ENCODE measurements at places on chromosomes 5 and 9.

DNA sequence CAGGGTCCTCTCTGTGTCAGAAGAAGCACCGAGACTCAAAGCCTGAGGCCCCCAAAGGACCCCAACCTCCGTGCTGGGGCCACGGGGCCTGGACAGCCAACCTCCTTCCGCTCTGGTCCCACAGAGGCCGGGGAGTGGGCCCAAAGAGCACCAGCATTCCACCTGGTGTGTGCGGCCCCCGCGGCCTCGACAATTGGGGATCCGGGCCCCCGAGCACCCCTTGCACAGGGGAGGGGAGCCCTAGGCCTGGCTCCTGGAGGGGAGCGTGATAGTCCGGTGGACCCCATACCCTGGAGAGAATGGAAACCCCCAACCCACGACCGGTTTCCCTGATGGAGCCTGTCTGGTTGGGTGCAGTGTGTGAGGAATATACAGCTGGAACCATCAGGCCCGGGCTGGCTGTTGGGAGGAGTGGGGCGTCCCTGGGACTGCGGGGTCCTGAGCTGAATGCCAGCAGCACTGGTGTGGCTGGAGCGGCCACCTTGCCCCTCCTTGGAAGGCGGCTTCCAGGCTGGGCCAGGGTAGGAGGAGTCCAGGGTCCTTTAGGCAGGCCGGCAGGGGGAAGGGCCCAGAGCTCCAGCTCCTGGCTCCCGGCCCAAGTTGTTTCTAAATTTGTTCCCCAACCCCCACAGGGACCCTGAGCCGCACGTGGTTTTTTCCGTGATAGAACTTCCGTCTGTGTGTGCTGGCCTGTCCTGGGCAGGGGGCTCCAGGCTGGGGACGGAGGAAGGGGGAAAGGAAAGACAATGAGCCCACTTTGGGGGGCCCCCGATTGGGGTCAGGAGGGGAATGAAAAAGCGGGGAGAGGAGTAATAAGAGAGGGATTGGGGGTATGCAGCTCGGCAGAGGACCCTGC lies 825 bp upstream of the TOR4A start:
- no peak for DNase-seq

DNA sequence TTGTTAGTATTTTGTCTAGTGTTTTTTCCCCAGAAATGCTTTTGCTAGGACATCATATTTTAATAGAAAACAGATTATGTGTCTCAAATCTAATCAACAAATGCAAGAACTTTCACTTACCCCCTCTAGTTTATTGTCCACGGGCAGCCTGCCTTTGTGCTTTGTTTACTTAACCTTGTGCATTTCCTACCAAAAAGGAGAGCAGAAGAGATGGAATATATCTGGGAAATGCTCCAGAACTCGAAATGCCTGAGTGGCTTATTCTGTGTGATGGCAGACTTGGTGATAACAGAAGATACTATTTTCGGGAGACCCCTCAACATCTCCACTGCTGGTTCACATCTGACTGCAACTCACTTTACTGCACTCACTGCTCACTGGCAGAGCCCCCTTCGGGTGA lies 33.3 kb upstream of the SPDL1 start:
- no peak for DNase-seq

DNA sequence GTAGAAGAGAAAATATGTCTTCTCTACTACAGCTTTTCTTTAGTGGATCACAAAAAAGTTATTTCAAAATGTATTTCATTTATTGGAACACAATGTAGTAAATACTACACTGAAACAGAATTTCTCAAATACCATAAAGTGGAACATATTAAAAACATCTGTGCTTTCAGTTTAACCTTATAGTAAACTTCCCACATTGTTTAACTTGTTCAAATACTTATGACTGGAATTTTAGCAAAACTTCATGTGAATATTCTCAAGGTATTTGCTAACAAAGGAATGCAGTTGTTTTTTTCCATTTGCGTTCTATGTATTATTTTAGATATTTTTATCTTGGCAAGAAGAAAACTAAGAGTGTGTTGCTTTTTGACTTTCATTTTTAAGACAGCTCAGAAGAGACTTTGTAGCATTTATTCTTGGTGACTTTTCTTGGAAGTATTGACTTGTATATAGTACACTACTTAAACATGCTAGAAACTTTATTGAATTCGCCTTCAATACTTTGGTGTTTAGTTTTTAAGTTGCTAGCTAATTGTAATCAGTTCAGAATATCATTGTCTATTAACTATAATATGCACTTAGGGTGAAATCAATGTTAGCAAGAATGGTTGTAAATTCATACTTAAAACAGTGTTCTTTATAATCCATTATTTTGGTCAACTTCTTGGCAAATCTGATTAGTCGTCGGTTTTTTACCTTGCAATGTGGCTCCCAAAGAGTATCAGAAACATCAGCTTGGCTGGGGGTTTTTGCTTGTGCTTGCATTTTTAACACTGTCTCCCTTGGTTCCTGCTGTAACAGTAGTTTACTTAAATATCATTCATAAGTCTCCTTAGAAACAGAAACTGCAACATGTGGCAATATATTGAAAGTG lies 5.0 kb upstream of the RHOBTB3 start:
- DNase-seq, result no peak

- DNase-seq, result no peak
Observed at GRCh38 chr5:78544561-78545201, 103.9 kb downstream of the LHFPL2 start.

DNA sequence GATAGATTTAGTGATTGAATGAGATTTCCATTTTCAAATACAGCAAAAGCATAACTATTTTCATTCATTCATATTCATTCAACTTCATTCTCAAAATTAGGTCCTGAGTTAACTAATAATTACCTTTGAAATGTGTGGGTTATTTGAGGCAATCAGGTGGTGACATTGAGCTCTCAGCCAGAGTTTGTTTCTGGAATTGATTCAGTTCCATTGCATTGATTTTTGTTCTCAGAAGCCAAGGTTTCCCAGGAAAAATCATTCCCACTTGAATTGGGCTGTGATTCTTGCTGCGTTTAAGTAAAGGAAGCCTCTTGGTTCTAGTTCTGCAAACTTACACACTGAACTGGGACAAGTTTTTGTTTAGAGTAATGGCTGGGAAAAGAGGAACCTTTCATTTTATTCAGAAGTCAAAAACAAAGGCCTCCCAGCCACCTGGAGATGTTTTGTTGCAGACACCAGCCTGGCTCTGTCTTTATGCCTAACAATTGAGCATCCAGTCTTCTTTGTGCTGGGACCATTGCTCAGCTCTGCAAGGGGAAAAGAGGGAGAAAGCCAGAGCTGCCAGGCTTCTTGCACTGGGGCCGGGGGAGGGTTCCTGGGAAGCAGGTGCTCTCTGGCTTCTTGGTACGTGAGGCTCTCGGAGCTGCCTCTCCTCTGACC lies 198.6 kb downstream of the TRIO start:
- DNase-seq, result no peak

GRCh38 chr9:83281306-83282255 lies 218.6 kb upstream of the RASEF start:
- DNase-seq, result no peak

DNA sequence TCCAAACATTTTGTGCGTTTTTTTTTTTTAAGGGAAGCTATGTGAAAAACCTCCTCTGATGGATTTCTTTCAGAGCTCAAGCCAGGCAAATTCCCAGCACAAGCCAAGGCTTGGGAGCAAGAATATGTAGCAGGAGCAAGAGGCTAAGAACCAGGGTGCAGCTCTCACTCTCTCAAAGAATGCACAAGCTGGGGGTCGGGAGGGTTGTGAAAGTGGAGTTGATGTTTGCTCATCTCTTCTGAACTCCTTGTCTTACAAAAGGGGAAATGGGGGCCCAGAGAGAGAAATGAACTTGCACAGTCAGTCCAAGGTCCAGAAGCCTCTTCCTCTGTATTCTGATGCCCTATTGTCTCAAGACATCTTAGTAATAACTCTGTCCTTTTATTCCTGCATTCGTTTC lies 7.7 kb upstream of the TRAF1 start:
- DNase-seq, result no peak

- no peak for DNase-seq
Observed at GRCh38 chr5:28226407-28226806, 1188.0 kb upstream of the CDH9 start.

DNA sequence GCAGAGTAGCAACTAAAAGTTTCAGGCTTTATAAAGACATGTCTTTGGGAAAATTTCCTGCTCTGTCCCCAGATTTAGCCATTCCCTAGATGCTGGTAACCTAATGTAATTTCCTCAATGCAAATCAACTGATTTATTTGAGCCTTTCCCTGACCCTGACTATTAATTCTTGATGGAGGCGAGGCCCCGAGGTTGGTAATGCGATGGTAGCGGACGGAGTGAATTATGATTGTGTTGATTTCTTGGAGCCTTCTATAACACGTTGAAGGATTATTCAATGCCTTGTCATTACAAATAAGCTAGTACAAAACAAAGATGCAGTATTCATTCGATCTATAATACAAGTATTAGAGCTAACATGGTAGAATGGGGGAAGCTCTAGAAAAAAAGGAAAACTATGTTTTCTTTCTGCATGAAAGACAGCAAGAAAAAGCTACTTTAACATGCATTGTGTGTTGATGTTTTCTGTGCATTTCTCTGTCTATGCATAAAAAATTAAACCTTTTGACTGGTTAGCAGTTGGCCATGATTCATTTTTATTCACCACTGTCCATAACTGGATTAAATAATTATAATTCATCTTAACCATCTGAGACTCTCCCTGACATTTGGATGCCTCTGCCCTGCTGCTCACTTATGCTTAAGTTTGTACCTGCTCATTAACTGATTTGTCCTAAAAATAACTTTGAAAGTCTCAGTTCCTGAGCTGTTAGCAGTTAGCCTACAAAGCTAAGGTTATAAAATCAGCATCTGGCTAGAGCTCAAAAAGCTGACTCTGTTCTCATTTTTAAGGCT lies 490.2 kb upstream of the NUDT12 start:
- no peak for DNase-seq

- no peak for DNase-seq
Observed at GRCh38 chr9:79665931-79666330, 94.2 kb downstream of the TLE4 start.

- DNase-seq, result no peak
Observed at GRCh38 chr5:40258222-40258621, 421.5 kb upstream of the PTGER4 start.

GRCh38 chr5:145180371-145180770 lies 654.8 kb downstream of the PRELID2 start:
- DNase-seq, result no peak

DNA sequence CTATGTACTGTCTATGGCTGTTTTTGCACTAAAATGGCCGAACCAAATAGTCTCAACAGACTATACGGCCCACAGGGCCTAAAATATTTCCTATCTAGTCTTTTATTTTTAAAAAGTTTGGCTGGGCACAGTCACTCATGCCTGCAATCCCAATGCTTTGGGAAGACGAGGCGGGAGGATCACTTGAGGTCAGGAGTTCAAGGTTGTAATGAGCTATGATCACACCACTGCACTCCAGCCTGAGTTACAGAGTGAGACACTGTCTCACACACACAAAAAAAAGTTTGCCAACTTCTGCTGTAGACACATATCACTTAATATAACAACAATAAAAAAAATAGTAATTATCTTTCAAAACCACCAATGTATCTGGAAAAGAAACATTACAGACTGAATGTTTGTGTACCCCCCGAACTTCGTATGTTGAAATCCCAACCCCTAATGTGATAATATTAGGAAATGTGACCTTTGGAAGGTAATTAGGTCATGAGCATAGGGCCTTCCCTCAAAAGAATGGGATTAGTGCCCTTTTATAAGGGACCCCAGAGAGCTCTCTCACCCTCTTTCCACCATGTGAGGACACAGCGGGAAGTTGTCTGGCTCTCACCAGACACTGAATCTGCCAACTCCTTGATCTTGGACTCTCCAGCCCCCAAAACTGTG lies 53.5 kb upstream of the HK3 start:
- no peak for DNase-seq

DNA sequence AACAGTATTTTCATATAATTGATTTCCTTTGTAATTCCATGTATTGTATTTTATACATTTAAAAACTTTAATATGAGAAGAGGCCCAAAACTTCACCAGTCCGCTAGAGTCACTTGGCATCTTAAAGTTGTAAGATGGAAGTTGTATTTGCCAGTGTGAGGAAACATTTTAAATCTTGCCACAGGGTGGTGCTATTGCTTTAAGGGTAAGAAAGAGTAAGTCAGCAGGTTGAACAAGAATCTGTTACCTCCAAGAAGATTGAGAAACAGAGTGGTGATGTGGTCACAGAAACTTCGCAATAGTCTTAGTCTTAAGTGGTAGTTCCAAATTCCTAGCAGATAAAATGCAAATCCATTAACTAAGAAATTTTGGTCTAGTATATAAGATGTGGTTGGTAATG lies 39.8 kb upstream of the RANBP6 start:
- no peak for DNase-seq

DNA sequence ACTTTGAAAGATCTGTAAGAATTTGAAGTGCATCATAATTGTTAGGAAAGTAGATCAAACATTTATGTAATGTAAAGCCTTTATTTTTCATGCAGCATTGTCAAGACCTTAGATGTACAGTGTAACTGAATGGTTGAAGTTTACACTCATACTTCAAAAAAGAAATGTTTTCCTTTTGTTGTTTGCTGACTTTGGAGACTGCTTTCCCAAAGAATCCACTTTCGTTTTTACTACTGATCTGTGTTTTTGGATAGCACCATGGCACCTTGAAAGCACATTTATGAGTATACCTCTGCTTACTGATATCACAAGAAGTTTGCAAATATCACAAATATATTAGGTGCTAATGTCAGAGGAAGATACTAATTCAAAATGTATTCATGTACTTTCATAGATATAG lies 50.0 kb downstream of the PIP5K1B start:
- DNase-seq, result no peak

DNA sequence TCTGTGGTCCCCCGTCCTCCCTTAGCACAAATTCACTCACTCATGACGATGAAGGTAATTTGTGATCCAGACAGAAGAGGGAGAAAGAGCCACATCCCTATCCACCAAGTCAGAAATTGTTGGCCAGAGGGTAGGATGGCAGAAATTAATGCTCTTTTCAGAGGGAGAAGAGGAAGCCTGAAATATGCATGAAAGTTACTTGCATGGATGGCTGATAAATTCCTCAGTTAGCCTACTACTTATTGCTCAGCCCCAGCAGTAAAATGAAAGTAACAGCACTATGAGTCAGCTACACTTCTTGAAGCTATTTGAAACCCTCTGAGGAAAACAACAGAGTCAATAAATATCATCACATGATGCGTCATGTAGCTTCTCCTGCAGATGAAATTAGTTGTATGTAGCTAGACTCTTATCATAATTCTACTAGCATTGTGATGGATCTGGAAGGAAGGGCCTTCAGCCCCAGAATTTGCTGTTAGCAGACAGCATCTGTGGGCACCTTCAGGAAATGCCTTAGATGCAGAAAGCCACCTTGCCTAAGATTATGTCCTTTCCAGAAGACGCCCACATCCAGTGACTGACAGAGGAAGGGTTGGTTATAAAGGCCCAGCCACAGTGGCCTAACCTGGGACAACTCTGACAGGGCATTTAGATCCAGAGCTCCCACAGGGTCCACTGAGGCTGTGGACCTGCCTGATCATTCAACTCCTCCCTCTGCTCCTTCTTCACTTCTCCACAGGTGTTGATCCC lies 81.2 kb upstream of the CCDC112 start:
- DNase-seq, result no peak

- DNase-seq, result no peak
Observed at GRCh38 chr9:107819772-107820565, 330.4 kb upstream of the KLF4 start.

GRCh38 chr9:108663422-108663821 lies 192.4 kb downstream of the ACTL7B start:
- DNase-seq, result no peak

- no peak for DNase-seq
Observed at GRCh38 chr9:120698766-120699165, 15.5 kb downstream of the MEGF9 start.

GRCh38 chr9:4137681-4138099 lies 162.2 kb downstream of the GLIS3 start:
- DNase-seq, result no peak

GRCh38 chr9:128714586-128715435 lies 9.1 kb downstream of the ZDHHC12 start:
- DNase-seq, result no peak
